ENCODE measurements at places on chromosomes 16 and 17.

DNA sequence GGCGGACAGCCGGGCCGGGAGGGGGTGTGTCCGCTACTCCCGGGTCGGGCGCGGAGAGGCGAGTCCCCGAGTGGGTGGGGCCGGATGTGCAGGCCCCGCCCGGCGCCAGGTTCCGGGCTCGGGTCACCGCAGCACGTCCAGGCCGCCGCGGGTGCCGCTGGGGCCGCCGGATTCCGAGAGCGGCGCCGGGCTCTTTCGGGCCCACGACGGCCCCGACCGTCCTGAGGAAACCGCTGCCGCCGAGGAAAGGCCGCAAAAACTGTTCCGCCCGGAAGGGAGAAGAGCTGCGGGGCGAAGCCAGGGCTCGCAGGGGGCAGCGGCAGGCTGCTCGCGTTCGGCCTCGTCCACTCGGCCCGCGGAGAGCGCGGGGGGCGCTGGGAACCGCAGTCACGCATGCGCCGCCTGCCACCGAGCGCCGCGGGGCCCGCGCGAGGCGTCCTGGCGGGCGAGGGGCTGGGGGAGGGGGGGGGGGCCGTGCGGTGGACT is at the start of gene ZKSCAN2:
TSS of gene ZKSCAN2 (minus strand) at position 376 of the 486 bp plus-strand sequence. CDS start 718 bp downstream, outside the sequence.
- peak; percentile 94 for DNase-seq

DNA sequence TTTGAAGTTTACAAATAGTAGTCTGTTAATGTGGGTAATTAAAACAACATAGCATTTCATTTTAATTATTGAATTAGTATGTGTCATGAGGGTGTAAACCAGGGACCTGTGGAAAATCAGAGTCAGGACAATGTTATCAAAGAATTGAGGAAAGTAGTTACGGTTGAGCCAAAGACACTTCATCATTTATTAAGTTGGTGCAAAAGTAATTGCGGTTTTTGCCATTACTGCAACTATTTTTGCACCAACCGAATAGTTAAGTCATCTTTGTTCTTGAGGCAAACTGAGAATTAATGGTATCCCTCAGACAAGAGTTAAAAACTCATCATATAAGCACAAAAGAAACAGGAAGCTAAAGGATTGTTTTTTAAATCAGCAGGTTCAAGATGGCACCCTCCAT is 593.7 kb downstream of the KCNJ2 start:
- no peak for DNase-seq

GRCh38 chr16:55439101-55439690 is 39.8 kb upstream of the MMP2 start:
- peak; percentile 24 for DNase-seq

DNA sequence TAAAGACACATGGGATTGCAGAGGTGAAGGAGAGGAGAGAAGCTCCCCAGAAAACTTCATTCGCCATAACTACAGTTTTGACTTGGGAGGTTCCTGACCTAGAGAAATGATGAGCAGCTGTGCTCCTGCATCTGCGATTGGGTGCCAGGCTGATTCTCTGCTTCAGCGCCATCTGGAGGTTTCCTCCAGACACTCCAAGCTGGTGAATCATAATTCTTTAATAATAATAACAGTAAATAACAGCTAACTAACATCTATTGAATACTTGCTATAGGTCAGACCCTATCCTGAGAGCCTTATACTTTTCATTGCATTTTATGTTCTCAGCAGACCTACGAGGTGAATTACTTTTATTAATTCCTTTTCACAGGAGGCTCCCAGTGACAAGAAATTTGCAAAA is 575.8 kb downstream of the TOX3 start:
- peak; percentile 2 for DNase-seq

DNA sequence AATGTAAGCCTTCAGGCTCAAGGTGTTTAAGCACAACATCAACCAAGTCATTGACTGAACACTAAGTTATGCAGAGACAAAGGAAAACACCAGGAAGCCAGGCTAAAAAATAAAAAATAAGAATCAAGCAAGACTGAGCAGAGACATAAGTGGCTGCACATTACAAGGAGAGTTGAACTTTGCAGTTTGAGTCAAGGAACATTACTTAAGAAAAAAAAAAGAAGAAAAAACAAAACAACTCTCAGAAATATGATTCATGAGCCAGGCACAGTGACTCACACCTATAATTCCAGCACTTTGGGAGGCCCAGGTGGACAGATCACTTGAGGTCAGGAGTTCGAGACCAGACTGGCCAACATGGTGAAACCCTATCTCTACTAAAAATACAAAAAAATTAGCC is 168.1 kb downstream of the C16orf95 start:
- DNase-seq, result no peak

GRCh38 chr17:11499881-11500280 is 98.4 kb upstream of the DNAH9 start:
- no peak for DNase-seq

All from hematopoietic multipotent progenitor cell treated with erythropoietin and hydrocortisone succinate and interleukin-3 and kit ligand, for 6 days (in vitro differentiated cells).